ENCODE measurements at places on chromosomes 12 and 14. TPM values are rescaled to one million over a fixed set of nuclear protein-coding genes. Genes with fewer than 3 reads are reported as not detected.

OVCH1 gene
- total RNA-seq, result 0.25 TPM

TBX3 gene
- 2.2 TPM for total RNA-seq

OR6C2 gene
- total RNA-seq, result not detected

GPR135 gene
- 1.6 TPM for total RNA-seq

GALNT16 gene
- 3.0 TPM for total RNA-seq

CKB gene
- 531 TPM for total RNA-seq

TEAD4 gene
- total RNA-seq, result 96.8 TPM

AJUBA gene
- total RNA-seq, result 35.8 TPM

- no peak for DNase-seq
- H3K4me1 ChIP-seq, result peaks cover 20% of the 10 kb centered on the region
- H3K36me3 ChIP-seq, result no peaks in the 10 kb centered on the region
- no peak overlapping the region for H3K4me3 ChIP-seq
- peaks cover 2% of the 10 kb centered on the region for H3K27me3 ChIP-seq
- no peak overlapping the region for H3K27ac ChIP-seq
These were observed 122.3 kb upstream of the CPM start for GRCh38 chr12:69055280-69055679.

- no peaks in the 10 kb centered on the region for H3K36me3 ChIP-seq
- H3K27me3 ChIP-seq, result peaks cover 4% of the 10 kb centered on the region
- no peak for DNase-seq
- H3K4me3 ChIP-seq, result no peak overlapping the region
These were observed 297.3 kb upstream of the E2F7 start for GRCh38 chr12:77362509-77363210.

DNA sequence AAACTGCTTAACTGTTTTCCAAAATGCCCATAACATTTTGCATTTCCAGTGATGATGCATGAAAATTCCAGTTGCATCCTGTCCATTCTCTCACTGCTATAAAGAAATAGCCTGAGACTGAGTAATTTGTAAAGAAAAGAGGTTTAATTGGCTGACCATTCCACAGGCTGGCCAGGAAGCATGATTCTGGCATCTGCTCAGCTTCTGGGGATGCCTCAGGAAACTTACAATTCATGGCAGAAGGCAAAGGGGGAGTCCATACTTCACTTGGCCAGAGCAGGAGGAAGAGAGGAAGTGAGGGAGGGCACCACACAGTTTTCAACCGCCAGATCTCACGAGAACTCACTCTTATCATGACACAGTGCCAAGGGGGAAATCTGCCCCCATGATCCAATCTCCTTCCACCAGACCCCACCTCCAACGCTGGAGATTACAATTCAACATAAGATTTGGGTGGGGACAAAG lies 18.2 kb upstream of the CLEC2D start:
- H3K4me1 ChIP-seq, result peaks cover 42% of the 10 kb centered on the region
- H3K27me3 ChIP-seq, result no peaks in the 10 kb centered on the region
- H3K4me3 ChIP-seq, result no peak overlapping the region
- DNase-seq, result no peak
- H3K27ac ChIP-seq, result peak overlapping the region; percentile 81

DNA sequence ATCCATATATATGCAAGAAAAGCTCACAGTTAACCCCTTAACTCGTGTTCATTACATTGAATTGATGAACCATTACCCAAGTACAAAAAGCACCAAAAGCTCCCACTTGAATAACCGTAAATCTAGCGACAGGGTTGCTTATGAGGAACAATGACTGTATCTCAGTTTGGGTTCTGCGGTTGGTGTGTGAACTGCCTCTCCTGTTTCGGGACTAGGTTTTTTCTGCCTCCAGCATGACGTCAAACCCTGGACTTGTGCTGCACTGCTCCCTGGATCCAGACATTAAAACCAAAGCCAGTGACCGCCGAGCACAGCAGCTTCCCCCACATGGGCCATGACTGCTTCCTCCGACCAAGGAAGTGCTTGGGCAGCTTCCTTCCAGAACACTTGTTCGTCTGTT lies 77.7 kb downstream of the SETD3 start:
- no peak for DNase-seq
- H3K4me3 ChIP-seq, result no peak overlapping the region
- H3K27ac ChIP-seq, result 0 out of 2 replicates have a peak overlapping the region, but pooled peaks have one; percentile 42
- no peaks in the 10 kb centered on the region for H3K27me3 ChIP-seq
- peaks cover 42% of the 10 kb centered on the region for H3K36me3 ChIP-seq

DNA sequence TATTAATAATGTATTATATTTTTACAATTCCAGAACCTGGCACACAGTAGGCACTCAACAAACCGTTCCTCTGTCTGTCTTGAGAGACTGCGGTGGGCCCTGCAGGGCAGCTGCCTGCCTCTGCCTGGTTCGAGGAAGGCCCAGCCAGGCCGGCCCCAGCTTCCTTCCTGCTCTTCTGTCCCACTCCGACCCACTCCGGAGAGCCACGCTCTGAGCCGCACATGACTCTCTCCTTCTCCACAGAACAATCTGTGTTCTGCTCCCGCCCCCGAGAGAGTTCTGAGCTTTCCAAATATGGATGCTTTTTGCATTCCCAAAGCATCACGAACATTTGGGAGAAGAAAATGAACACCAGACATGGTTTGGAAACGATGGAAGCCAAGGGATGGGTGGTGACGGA lies 57.3 kb downstream of the TTC7B start:
- H3K4me3 ChIP-seq, result peak overlapping the region; percentile 42
- H3K27me3 ChIP-seq, result peaks cover 10% of the 10 kb centered on the region

DNA sequence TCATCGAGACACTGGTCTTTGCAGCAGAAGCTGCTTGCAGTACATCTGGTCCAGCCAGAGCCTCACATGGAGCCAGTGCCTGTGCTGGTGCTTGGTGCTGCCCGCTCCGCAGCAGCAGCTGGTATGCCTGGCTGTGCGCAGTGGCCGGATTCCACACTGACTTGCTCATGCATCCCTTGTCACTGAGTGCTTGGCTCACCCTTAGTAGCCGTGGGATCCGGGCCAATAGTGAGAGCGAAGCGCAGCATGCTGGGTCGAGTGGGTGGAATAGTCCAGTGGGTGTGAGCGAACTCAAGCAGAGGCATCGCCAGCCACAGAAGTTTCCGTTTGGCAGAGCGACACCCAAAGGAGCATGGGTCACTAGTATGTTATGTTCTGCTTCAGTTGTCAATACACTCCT lies 10.1 kb upstream of the FBXO33 start:
- no peak overlapping the region for H3K27ac ChIP-seq
- no peak overlapping the region for H3K4me3 ChIP-seq
- DNase-seq, result no peak
- no peaks in the 10 kb centered on the region for H3K27me3 ChIP-seq

DNA sequence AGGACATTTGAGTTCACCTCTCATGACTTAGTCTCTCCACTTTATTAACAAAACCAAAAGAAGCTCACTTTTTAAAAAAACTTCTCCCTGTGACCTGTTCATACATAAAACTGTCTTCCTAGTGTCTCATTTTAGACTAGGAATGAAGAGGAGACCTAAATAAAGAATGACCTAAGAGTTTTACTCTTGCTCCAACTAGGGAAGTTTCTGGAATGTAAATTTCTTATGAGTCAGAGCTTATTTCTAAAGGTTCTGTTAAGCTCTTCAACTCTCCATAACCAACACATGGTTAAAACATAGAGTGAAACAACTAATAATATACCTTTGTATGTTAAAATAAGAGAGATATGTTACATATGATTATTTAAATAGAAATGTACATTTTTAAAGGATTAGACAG lies 369.8 kb downstream of the EMP1 start:
- no peak overlapping the region for H3K4me3 ChIP-seq
- no peak overlapping the region for H3K27ac ChIP-seq

DNA sequence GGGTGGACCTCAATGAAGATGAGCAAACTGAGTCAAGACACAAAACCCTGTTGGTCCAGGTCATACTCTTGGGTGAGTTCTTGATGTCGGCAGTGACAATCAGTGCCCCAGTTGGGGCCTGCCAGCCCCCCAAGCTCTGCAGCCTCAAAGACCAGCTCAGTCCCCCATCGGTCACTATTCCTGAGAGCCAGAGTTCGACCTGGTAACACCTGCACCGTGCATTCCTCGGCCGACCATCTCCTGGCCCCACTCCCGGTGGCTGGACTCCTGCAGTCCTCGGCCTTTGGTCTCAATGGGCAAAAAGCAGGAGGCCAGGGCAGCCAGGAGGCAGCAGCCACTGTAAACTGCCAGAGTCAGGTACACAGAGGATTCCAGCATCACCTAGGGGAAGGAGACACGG lies 32.5 kb downstream of the DAO start:
- H3K4me1 ChIP-seq, result peaks cover 5% of the 10 kb centered on the region
- H3K4me3 ChIP-seq, result no peak overlapping the region
- DNase-seq, result no peak
- H3K36me3 ChIP-seq, result no peaks in the 10 kb centered on the region
- H3K27me3 ChIP-seq, result peaks cover 6% of the 10 kb centered on the region

DNA sequence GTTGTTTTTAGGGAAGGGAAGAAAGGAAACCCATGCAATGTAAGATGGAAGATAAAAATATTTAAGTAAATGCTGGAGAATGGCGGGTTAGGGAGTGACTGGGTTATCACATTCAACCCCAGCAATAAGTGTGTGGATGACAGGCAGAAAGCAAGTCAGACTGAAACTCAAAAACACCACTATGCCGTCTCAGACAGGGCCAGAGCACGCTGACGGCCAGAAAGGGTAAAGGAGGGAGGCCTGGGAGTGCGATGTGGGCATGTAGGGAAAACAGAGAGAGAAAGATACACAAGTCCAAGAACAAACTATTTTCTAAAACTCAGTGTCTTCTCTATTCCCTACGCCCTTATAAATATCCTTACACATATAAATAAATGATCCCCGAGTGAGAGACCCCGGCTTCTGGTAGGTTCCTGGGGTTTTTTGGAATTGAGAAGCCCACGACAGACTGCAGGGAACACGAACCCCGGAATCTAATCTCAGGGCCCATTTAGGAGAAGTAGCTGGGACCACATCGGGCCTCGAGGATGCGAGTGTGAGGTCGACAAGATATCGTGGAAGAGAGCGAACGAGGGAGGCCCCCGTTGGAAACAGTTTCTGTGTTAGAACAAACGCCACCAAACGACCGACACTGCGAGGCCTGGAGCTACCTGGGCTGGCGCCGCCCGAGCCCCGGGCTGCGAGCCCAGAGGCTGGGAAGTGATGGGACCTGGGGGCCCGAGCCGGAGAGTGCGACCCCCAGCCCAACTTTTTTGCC lies 735 bp upstream of the OTX2 start:
- no peaks in the 10 kb centered on the region for H3K36me3 ChIP-seq
- peak overlapping the region; percentile 94 for H3K4me3 ChIP-seq
- DNase-seq, result peak; percentile 46

- H3K27ac ChIP-seq, result no peak overlapping the region
- no peaks in the 10 kb centered on the region for H3K4me1 ChIP-seq
- H3K36me3 ChIP-seq, result no peaks in the 10 kb centered on the region
- no peak overlapping the region for H3K4me3 ChIP-seq
These were observed 509.7 kb downstream of the NAV3 start for GRCh38 chr12:78340406-78340805.

DNA sequence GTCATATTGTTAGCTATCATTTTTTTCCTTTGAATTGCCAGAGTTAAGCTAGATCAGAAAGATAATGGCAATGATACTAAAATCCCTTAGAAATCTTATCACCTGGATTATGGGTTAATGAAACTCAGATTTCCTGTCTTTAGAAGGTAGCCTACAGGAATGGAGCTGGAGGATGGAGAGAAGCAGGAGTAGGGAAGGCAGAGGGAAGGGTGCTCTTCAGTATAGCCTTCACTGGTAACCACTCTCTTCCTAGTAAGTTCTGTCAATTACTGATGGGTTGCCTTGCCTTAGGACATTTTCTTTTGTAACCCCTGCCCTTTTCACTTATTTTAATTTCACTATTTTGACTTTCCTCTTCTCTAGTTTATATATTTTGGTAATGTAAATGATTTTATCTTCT lies 27.8 kb upstream of the ABCD2 start:
- H3K4me1 ChIP-seq, result no peaks in the 10 kb centered on the region
- no peak overlapping the region for H3K27ac ChIP-seq
- no peaks in the 10 kb centered on the region for H3K36me3 ChIP-seq
- H3K27me3 ChIP-seq, result no peaks in the 10 kb centered on the region
- DNase-seq, result no peak
- no peak overlapping the region for H3K4me3 ChIP-seq

DNA sequence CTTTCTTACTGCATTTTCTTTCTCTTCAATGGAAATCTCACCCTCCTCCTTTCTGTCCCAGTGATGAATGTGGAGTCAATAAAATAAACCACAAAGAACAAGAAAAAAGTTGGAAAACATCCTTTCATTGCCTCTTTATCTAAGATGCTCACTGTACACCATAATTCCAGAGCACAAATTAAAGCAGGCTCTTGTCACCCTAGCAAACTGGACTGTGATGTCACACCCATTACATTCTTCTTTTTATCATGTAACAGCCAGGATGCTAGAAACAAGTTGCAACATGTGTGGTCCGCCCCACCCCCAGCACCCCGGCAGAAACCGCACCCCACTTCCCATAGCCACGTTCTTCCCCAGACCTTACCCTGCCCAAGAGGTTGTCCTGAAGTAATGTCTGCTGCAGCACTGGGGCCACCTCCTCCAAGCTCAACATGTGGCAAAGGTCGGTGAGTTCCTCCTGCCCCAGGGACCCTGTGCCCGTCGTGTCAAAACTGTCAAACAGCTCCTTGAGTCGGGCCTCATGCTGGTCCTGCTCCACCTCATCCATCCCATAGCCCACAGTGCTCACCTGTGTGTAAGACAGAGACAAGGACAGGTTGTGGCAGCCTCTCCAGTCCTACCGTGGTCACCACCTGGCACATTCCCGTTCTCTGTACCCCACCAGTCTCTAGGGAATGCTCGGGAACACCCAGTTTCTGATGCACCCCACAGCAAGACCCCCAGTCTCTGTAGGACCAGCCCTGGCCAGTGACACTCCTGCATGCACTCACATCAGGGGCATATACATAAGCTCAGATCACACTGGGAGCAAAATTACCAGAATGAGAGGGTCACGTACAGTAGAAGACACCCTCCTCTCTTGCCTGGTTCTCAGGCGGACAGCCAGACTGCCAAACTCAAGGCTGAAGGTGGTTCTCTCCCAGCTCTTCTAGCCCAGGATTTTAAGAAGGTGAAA lies 9.2 kb downstream of the NIN start:
- peaks cover 6% of the 10 kb centered on the region for H3K36me3 ChIP-seq
- peaks cover 56% of the 10 kb centered on the region for H3K27me3 ChIP-seq
- DNase-seq, result no peak
- H3K4me3 ChIP-seq, result no peak overlapping the region
- H3K4me1 ChIP-seq, result peaks cover 57% of the 10 kb centered on the region

DNA sequence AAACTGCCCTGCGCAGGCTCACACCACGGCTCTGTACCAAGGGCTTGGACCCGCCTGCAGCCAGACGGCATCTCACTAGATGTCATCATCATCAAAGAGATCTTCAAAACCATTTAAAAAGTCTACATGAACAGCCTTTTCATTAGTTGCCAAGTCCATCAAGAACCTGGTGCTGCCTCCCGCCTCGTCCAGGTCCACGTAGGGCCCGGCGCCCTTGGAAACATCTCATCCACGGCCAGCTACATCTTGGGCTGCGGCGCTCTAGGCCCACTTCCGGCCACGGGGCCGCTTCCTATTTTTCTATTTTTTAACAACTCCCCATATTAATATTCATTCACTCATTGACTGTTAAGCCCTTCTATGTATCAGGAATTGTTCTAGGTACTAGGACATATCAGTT lies 7.4 kb upstream of the GNPNAT1 start:
- H3K36me3 ChIP-seq, result no peaks in the 10 kb centered on the region
- no peaks in the 10 kb centered on the region for H3K4me1 ChIP-seq
- H3K27ac ChIP-seq, result no peak overlapping the region
- no peak overlapping the region for H3K4me3 ChIP-seq
- no peak for DNase-seq

- no peak overlapping the region for H3K4me3 ChIP-seq
- no peaks in the 10 kb centered on the region for H3K36me3 ChIP-seq
- H3K27ac ChIP-seq, result no peak overlapping the region
These were observed 258.1 kb downstream of the EGLN3 start for GRCh38 chr14:33692762-33693161.

Data from WTC11 (cell line).